Spinal cord (tissue), 10 donors: ENCODE measurements at places on chromosomes 1 and 21.

DNA sequence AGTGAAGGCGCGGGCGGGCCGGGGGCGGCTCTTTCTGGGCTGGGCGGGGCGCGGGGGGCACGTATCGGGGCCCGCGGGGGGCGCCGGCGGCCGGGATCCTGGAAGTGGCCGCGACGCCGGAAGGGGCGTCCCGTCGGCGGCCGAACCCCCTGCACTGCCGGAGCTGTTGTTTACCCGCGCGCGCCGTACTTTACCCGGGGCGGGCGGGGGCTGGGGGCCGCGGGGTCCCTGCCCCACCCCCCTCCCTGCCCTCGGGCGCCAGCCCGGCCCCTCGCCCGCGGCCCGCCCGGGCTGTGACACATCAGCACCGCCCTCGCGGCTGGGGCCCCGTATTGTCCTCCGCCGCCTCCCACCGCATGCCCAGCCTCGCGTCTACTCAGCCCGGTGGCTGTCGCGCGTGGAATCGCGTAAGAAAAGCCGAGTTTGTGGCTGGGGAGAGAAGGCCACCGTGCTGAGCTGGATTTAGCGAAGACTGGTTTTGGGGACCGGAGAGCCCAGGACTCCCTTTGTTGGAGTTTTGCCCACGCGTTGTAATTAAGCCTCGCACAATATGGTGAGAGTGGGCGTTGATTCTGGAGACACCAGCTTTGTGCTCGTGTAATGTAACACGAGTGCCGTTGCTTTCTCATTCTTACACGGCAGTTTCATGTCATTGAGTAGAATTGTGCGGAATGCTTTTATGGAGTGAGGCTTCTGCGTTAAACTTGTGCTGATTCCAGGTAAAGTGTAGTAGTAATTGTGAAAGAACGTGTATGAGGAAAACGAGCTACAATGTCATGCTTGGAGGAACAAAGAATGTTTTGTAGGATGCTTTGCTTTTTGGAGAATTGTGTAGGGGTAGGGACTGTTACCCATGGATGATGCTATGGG is 559 bp downstream of the BACH1 start:
- DNase-seq = peak; percentile 86

DNA sequence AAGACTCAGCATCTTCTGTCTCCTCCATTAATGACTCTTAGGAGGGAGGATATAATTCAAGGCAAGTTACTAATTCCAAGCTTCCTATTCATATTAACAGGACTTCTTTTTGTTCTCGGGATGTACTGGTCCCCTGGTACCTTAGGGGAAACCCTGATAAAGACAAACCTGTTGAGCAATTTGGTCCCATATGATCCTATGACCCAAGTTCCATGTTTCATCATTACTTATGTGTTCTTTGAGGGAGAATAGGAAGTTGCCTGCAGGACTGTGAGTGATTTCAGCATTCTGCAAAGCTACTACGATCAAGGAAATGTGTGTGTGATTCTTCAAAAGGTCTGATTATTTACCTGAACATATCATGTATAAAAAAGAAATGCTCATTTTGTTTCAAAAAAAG is 5.8 kb upstream of the FMO3 start:
- no peak for DNase-seq

DNA sequence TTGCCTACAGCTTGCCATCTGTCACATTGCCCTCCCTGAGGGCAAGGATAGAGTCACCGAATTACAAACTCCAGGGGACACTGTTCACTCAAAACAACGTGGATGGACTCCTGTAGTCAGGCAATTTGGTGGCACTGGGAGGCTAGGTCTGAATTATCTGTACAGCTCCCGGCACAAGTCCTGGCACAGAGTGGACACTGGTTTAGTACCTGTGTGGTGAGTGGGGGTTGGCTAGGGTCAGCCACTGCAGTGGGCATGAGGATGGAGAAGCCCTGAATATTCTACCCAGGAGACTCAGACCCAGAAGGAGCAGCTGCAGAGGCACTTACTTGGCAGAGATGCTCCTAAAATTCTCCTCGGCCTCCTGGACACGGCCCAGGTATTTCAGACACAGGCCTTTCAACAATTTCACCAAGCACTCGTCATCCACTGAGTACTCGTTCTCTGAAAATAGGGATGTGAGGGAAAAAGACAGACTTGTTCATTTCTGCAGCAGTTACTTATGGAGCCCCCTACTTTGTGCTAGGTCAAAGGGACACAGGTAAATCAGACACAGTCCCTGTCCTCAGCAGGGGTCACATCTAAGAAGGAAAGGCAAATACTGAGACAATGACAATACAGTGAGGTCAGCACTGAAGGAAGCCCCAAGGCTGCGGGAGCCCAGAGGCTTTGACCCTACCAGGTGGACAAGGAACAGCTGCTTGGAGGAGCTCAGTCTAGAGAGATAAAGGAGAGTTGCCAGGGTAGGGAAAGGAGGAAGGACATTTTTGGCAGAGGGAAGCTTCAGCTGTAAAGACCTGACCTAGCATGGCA is 40.5 kb downstream of the TTC39A start:
- DNase-seq = no peak

- DNase-seq = no peak
Observed at GRCh38 chr1:15932612-15933011, 43.3 kb downstream of the ZBTB17 start.

DNA sequence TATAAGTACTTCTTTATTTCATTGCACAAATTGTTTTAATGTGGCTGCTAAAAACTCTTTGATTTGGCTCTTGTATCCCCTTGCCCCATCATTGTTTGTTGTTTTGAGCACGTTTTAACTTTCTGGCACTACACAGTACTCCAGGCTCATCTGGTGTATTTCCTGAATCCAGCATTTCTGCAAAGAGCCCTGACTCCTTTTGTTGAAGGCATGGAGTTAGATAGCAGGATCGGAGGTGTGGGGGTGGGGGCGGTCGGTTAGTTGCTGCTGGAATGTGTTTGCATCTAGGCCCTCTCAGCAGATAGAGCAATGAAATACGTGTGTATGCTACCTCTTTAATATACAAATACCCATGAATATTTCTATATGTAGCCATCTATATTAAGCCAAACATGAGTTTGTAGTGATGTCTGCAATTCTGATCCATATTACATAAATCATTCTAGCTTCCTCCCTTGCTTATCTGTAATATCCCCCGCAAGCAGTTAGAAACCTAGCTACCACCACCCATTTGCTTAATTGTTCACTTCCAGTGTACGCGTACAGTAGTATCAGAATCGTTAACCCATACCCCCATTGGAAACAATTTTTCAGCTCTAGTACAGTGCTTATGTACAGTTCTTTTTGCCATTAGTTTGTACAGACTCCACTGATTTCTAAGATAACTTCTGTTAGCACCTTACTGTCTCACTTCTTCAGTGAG is 106.0 kb downstream of the NOS1AP start:
- no peak for DNase-seq

DNA sequence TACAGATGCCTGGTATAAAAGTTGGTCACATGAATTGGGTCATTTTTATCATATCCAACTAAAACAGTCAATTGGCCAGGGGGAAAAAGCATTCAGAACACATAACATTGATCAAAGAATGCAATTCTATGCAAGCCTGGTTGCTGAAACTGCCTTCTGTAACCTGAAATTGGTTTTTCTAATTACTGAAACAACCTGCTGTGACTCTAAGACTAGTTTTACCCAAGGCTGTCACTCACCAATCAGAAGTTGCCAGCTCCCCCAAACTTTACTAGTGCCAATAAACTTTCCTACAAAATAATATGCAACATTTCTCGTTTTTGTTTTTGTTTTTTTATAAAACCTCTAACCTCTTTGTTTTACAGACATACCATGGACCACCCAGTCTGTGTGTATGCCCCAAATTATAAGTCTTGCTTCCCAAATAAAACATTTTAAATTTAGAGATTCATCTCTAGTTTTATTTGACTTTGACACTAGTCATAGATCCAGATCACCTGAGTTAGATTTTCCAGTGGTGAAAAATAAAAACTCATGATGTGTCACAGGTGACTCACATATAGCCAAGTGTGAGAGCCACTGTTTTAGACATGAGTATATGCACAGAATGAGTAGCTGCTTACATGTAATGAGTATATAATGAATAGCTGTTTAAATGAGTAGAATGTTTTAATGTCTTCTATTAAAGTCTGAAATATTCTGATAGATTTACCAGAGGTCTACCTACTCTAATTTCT is 64.2 kb upstream of the CR2 start:
- no peak for DNase-seq

- DNase-seq = no peak
Observed at GRCh38 chr1:243420946-243421685, 165.3 kb downstream of the SDCCAG8 start.

GRCh38 chr1:227782226-227782625 is 33.2 kb upstream of the PRSS38 start:
- DNase-seq = no peak

- DNase-seq = no peak
Observed at GRCh38 chr1:182565537-182565936, 23.5 kb downstream of the RNASEL start.
